ENCODE measurements at places on chromosomes 13 and 19.

GRCh38 chr13:98500963-98501421, 75.9 kb downstream of the STK24 start:
- no peak for DNase-seq

GRCh38 chr13:20704459-20705069, 1.1 kb downstream of the IL17D start:
- DNase-seq, result no peak

GRCh38 chr19:14786421-14786851, 8.1 kb upstream of the ADGRE2 start:
- no peak for DNase-seq

GRCh38 chr19:6424195-6424938, at the start of gene KHSRP:
TSS of gene KHSRP (minus strand) at chr19:6424811. CDS start at chr19:6424701, 110 bp downstream.
- DNase-seq, result peak; percentile 29

DNA sequence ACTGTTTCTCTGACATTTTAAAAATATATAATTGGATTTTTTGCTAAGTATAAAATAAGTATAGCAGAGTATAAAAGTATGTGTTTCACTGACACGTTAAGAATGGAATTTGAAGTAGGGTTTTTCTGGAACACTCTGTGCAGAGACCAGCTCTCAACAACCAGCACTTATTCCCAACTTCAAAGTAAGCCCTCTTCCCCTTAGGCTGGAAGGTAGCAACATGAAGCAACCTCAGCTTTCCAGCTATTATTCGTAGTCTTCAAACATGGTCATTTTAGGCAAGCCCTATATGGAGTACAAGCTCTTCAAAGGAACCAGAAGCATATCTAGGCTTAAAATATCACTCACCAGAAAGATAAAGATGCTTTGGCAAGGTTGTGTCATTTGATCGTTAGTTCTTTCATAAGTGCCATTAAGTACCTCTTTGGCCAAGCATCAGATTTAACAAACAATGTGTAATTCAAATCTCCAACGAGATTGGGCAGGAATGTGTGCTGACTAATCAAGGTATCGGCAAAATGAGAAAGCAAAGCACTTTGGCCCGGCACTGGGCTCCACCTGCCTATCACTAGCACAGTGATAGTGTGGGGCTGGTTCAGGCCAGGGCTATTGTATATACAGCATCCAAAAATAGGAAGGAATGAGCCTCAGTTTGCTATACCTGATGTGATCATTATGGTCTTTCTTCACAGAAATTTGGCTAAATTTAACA, 95.9 kb upstream of the FREM2 start:
- DNase-seq, result no peak
